Frontal cortex (tissue), 4 donors: ENCODE measurements at places on chromosomes 1 and 21. TPM values are rescaled to one million over a fixed set of nuclear protein-coding genes. Genes with fewer than 3 reads are reported as not detected.
A peak's percentile ranks its signal among the peaks of the same experiment; 100 is the strongest.

- no peak for DNase-seq
These were observed 843.9 kb downstream of the AMY1C start for GRCh38 chr1:104593413-104594187.

The RIIAD1 gene
- 9.8 TPM for total RNA-seq

- no peak for DNase-seq
These were observed 13.9 kb downstream of the ERRFI1 start for GRCh38 chr1:8011923-8012858.

GRCh38 chr1:156579472-156579871 is at the start of gene TTC24:
TSS of gene TTC24 (plus strand) at chr1:156579723. CDS start at chr1:156581365, 1,642 bp downstream.
- no peak for DNase-seq

GRCh38 chr1:107363154-107363553 is 222.3 kb downstream of the NTNG1 start:
- DNase-seq: no peak

GRCh38 chr1:187042538-187042937 is 213.8 kb downstream of the PLA2G4A start:
- no peak for DNase-seq

The PODN gene
- 0.82 TPM for total RNA-seq

DNA sequence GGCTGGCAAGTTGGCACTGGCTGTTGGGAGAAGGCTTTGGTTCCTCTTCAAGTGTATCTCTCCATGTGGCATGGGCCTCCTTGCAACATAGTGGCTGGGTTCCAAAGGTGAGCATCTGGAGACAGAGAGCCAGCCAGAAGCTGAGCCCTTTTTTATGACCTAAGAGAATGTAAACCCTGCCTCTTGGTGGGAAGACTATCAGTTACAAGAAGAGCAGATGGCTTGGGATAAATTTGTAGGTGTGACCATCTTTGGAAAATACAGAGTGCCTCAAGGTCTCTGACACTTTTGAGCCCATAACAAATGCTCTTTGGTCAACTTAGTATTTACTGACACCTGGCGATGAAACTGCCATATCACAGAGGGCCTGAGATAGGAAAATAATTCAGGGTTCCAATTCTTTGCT is 31.4 kb upstream of the PRELP start:
- DNase-seq: no peak

DNA sequence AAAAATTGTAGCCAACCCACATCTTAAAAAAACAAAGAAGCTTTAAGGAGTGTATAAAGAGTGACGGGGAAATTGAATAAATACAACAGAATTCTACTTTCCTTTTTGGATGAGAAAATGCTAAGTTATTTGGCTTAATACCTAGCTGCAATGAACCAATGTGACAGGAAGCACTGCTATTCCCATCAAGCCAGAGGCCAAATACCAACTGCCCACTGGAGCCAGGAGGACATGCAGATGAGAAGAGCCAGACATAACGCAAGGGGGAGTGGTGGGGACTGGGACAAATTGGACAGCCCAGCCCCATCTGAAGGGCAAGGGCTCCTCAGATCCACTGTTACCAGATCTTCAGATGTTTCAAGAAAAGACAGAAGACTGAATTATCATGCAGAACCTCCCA is 25.7 kb downstream of the DNAJC11 start:
- no peak for DNase-seq

GRCh38 chr1:7752512-7753417 is 18.3 kb upstream of the VAMP3 start:
- DNase-seq: no peak

The SVBP gene
- total RNA-seq: 55.4 TPM

DNA sequence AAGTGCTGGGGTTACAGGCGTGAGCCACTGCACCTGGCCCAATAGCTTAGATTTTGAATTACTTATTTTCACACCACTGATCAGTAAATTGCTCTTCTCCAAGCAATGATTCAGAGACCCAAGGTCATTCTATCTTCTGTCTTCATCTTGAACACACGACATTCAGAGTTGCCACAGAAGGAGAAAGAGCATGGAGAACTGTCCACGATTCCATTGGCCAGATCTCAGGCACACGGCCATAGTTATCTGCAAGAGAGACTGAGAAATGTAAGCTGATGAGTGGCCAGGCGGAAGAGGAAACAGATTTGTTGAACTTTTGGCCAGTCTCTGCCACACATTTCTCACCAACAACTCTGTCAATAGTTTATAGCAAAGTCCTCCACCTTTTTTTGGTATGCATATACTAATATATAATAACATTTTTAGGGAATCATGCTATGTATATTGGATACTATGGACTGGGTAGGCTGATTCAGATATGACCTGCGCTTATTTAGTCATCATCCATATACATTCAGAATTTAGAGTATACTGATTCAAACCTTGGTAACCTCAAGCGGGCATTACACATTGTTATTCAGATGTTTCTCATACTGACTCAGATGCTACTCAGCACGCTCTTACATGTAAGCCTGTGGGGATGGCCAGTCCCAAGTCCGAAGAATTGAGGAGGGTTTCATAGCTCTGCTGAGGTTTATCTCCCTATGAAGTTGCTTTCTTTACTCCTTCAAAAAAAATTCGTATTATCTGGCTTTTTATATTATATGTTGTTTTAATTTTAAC is 25.5 kb upstream of the CAP1 start:
- DNase-seq: no peak

The UBASH3A gene
- total RNA-seq: not detected

DNA sequence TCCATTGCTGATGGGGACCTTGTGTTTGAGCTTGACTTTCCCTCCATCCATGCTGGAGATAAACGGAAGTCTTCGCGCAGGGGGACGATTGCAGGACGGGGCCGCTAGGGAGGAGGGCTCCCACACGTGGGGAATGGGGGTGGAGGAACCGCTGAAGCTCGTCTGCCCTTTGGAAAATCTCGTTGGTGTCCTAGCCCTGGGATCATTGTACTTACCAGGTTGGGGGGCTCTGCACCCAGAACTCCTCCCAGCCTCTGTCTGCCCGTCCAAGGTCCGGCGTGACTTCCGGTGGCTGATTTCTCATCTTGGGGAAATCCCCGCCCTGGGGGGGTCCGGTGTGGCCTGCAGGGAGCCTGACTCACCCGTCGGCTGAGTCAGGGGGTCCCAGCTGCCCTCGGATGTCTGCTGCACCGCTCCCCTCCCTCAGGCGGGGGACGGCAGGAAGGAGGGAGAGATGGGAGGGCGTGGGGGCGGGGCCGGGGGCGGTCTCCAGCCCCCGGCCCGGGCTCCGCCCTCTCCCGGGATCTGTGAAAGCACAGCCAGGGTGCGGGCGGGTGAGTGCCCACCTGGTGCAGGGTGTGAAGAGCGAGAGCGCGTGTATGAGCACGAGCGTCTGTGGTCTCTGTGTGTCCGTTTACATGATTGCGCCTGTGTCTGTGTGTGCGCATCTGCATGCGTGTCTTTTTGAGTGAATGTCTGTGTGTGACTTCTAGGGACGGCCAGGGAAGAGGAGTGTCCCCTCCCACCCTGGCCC is 35.8 kb downstream of the PIK3CD start:
- peak; percentile 30 for DNase-seq

DNA sequence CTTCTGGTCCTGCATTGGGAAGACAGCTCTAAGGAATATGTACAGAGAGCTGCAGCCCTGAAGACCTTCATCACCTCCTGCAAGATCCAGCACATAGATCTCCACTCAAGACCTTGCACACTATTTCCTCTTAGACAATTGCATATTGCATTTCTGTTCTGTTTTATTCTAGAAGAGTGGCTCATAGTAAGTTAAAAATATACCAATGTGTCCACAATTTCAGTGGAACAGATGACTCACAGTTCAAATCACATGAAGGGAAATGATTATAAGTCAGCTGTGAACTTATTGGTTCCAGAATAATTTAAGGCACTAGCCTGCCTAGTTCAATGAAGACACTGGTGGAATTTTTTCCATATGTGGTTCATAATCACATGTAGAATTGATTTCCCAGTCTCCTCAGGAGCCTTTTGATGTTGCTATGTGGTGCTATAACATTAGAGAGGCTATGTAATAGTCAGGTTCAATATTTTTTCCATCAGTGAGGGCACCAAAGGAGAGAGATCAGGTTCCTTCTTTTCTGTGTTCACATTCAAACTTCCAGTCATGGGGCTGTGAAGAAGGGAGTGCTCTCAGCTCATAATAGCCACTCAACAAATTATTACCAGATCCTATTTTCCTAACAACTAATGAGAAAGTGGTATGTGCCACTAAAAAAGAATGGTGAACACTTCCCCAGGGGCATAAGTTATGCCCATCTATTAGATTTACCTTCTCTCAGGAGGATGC is 9.8 kb upstream of the AK5 start:
- no peak for DNase-seq

DNA sequence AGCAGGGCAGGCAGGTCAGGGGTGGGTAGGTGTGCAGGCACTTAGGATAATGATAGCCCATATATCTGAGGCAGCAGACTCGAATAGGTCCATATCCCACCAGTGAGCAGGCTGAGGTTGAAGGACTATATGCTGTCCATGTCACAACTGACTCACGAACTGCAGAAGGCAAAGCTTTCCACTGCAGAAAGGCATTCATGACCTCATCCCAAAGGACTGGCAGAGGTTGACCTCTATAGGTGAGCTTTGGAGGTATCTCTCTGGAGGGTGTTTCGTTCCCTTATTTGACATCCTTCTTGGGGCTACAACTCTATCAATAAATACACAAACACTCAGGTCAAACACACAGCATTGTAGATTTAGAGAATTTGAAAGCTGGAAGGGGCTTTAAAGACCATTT is 42.8 kb upstream of the MARK1 start:
- DNase-seq: no peak

DNA sequence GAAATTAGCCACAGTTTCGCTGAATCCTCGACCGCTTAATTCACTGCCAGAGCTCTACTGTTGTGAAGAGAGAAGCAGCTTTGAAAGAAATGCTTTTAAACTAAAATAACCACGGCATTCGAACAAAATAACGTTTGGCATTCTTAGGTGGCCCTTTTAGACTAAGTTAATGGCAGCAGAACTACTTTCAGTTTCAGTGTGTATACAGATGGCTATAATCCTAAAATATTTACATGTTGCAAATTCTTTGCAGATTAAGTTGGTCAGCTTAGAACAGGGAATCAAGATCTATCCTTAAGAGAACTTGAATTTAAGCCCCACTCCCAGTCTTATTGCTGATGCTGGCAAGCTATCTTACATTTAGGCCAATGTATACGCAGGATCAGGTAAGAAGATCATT is 62.7 kb downstream of the ADSS2 start:
- DNase-seq: no peak

- DNase-seq: no peak
These were observed 128.0 kb downstream of the SLC44A5 start for GRCh38 chr1:75482951-75483350.

The EPS15 gene
- total RNA-seq: 224 TPM

- peak; percentile 11 for DNase-seq
These were observed 4.8 kb upstream of the GNB1 start for GRCh38 chr1:1895456-1896336.

The ADGRB2 gene
- 42.4 TPM for total RNA-seq

GRCh38 chr1:116556289-116557006 is 14.4 kb downstream of the CD58 start:
- no peak for DNase-seq

- DNase-seq: peak; percentile 30
These were observed 35.8 kb upstream of the LMO4 start for GRCh38 chr1:87292684-87293493.

- no peak for DNase-seq
These were observed 9.4 kb downstream of the RUNX1 start for GRCh38 chr21:35039595-35040289.

GRCh38 chr1:3312898-3313575 is 141.4 kb upstream of the ARHGEF16 start:
- DNase-seq: no peak

The AMY1C gene
- total RNA-seq: not detected

GRCh38 chr1:23964790-23965740 is 5.4 kb downstream of the PNRC2 start:
- DNase-seq: no peak

GRCh38 chr1:32606565-32607371 is 43.6 kb downstream of the ZBTB8OS start:
- DNase-seq: no peak

DNA sequence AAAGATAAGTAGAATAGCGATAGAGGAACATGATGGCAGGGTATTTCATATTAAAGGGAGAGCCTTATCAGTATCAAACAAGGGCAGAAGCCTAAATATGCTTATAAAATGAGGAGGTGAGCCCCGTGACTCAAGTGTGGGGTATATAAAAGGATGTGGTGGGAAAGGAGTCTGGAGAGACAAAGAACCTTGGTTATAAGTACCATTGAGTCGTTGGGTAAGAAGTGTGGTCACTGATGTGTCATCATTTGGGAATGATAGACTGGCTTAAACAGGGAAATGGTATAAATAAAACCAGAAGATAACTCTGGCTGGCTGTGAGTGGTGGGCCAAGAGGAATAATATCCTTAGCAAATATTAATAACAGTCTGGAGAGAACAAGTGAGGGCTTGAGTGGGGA is 10.9 kb upstream of the CD5L start:
- no peak for DNase-seq

- no peak for DNase-seq
These were observed 611 bp upstream of the PIK3C2B start for GRCh38 chr1:204495078-204495753.

The ACADM gene
- total RNA-seq: 54.2 TPM

DNA sequence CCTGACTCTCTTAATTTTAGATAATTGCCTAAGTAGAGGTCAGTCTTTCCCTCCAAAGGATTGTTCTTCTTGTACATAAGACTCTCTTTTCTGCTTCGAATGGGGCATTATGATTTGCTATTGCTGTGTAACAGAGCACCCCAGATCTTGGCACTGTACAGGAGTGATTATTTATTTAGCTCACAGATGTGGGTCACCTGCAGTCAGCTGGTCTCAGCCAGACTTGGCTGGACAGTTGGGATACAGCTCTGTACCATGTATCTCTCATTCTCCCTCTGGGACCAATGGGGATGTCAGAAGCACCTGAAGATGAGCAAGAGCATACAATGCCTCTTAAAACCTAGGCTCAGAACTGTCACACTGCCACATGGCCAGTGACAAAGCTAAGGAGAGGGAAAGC is 23.4 kb upstream of the KCND3 start:
- DNase-seq: no peak
